ENCODE measurements at places on chromosomes 7 and 10.

DNA sequence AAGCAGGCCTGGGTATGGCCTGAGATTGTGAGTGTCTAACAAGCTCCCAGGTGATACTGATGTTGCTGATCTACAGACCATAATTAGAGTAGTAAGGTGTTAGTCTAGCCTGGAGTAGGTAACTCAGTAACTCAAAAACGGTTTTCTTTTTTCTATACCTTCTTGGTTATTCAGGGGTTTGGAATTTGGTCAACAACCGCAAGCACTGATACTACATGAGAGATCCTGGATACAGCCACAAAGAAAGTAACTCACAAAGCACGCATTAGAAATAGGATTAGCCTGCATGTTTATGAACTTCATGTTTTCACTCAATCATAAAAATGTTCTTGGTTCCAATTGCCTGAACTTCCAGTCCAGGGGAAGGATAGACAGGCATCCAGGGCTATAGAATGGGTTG lies 803.5 kb downstream of the MAGI2 start:
- no peak overlapping the region for H3K4me3 ChIP-seq
- no peak overlapping the region for H3K27ac ChIP-seq
- no peaks in the 10 kb centered on the region for H3K36me3 ChIP-seq
- no peaks in the 10 kb centered on the region for H3K27me3 ChIP-seq
- H3K4me1 ChIP-seq = no peaks in the 10 kb centered on the region
- DNase-seq = no peak

DNA sequence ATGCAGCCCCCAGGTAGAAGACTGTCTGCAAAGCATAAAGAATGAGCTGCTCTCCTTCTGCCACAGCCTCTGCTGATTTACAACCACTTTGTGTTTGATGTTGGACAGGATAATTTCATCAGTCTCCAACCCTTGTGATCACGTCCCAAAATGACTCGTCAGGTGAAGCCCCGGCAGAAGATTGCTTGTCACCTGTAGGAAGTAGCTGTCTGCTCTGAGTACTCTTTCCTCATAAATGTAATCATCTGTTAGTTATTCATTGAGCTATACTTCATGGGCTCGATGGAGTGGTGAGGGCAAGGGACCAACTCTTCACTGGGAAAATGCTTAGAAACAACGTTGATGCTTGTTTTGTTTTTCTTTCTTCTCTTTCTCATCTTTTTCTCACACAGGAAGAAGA lies 290.9 kb upstream of the SP8 start:
- peaks cover 10% of the 10 kb centered on the region for H3K27me3 ChIP-seq
- no peak overlapping the region for H3K27ac ChIP-seq
- H3K4me3 ChIP-seq = no peak overlapping the region
- DNase-seq = no peak
- no peaks in the 10 kb centered on the region for H3K4me1 ChIP-seq

DNA sequence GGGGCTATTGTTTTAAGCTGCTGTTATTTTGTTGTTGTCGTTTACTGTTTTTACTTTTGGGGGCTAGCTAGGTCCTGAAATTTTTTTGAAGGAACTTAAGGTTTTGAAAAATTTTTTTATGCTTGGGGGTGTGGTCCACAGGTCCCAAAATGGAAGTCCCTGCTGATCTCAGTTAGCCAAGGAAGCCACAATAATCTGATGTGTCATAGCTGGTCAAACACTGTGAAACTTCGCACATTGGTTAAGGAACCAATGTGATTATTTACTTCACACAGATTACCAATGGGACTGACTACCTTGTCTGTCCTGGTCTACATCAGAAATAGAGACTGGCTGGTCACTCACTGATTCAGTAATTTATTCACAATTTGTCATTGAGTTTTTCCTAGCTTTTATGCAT lies 29.5 kb upstream of the HYCC1 start:
- no peak overlapping the region for H3K27ac ChIP-seq
- H3K27me3 ChIP-seq = no peaks in the 10 kb centered on the region
- peaks cover 2% of the 10 kb centered on the region for H3K4me1 ChIP-seq

- H3K27me3 ChIP-seq = peaks cover 76% of the 10 kb centered on the region
- no peaks in the 10 kb centered on the region for H3K4me1 ChIP-seq
- no peak for DNase-seq
- peaks cover under 1% of the 10 kb centered on the region for H3K36me3 ChIP-seq
- H3K4me3 ChIP-seq = no peak overlapping the region
Measured at GRCh38 chr7:96061009-96061408, 260.9 kb downstream of the SLC25A13 start.

DNA sequence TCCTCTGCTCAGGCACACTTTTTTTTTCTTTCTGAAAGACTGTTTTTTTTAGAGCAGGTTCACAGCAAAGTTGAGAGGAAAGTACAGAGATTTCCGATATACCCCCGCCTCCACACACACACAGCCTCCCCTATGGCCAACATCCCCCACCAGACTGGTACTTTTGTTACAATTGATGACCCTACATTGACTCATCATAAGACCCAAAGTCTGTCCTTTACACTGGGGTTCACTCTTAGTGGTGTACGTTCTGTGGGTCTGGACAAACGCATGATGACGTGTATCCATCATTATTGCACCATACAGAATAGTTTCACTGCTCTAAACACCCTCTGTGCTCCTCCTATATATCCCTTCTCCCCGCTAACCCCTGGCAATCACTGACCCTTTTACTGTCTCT lies 107.7 kb downstream of the RBM20 start:
- H3K4me3 ChIP-seq = no peak overlapping the region
- H3K27ac ChIP-seq = peak overlapping the region; percentile 64
- no peaks in the 10 kb centered on the region for H3K27me3 ChIP-seq
- no peaks in the 10 kb centered on the region for H3K36me3 ChIP-seq
- peaks cover 30% of the 10 kb centered on the region for H3K4me1 ChIP-seq

DNA sequence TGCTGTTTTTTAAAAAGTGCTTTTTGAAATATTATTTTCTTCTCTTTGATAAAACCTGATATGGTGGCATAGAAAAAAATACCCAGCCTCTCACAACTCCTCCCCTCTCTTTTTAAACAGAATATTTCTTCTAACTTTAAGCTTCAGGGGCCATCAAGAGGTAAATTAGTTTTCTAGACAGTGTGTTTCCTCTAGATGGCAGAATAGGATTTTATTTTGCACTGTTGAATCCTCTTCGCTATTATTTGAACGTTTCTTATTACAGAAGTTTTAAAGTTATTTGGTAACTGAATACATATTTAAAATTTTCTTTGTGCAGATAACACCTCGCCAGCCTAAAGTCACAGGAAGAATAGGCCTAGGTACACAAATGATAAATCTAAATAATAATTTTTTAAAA lies 30.3 kb downstream of the ARL5B start:
- no peak for DNase-seq
- H3K27ac ChIP-seq = peak overlapping the region; percentile 56
- peaks cover 2% of the 10 kb centered on the region for H3K36me3 ChIP-seq
- H3K4me1 ChIP-seq = no peaks in the 10 kb centered on the region
- H3K27me3 ChIP-seq = peaks cover 8% of the 10 kb centered on the region
- H3K4me3 ChIP-seq = no peak overlapping the region

- H3K27me3 ChIP-seq = no peaks in the 10 kb centered on the region
- H3K36me3 ChIP-seq = no peaks in the 10 kb centered on the region
- no peak overlapping the region for H3K4me3 ChIP-seq
- H3K4me1 ChIP-seq = no peaks in the 10 kb centered on the region
Measured at GRCh38 chr7:66423729-66424128, 205.0 kb upstream of the KCTD7 start.
